ENCODE measurements at places on chromosomes 7 and 10.

GRCh38 chr7:99667179-99667578 lies 12.6 kb downstream of the CYP3A5 start:
- no peak for DNase-seq

DNA sequence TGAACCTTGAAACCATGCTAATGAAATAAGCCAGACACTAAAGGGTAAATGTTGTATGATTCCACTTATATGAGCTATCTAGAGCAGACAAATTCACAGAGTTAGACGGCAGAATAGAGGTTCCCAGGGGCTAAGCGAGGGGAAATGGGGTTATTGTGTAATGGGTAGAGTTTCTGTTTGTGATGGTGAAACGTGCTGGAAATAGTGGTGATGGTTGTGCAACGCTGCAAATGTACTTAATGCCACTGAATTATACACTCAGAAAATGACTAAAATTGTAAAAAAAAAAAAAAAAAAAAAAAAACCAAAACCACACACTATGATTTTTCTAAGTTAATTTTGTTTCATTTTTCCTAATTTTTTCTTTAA lies 30.0 kb downstream of the SFXN4 start:
- no peak for DNase-seq

- no peak for DNase-seq
These were observed 101.8 kb upstream of the STRIP2 start for GRCh38 chr7:129332254-129333035.

DNA sequence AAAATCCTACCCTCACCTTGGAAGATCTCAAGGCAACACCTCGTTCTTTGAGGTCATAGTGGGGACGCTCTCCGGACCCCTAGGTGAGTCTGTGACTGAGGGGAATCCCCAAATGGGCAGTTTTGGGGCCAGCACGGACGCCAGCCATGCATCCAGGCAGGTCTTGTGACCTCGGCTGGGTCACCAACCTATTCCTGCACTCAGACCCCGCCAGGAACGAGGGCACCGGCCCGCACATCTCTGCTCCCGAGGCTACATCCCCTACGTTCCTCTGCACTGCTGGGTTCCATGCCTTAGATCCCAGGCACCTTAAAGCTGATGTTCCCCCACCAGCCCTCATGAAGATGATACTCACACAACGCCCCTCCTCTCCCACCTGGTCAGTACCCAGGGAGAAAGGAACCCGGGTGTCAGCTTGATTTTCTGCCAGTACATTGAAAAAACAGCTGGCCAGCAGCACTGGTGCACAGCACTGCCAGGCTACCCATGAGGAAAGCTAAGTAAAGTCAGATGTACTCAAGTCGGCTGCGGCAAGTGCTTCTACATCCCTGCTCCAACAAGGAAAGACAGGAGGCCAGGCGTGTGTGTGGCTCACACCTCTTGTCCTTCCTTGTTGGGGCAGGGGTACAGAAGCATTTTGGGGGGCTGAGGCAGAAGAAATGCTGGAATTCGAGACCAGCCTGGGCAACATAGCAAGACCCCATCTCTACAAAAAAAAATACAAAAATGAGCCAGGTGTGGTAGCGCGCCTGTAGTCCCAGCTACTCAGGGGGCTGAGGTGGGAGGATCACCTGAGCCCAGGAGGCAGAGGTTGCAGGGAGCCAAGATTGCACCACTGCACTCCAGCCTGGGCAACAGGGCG lies 48.1 kb downstream of the DIP2C start:
- no peak for DNase-seq

- DNase-seq = no peak
These were observed 351.8 kb upstream of the ETV1 start for GRCh38 chr7:14341200-14341775.

DNA sequence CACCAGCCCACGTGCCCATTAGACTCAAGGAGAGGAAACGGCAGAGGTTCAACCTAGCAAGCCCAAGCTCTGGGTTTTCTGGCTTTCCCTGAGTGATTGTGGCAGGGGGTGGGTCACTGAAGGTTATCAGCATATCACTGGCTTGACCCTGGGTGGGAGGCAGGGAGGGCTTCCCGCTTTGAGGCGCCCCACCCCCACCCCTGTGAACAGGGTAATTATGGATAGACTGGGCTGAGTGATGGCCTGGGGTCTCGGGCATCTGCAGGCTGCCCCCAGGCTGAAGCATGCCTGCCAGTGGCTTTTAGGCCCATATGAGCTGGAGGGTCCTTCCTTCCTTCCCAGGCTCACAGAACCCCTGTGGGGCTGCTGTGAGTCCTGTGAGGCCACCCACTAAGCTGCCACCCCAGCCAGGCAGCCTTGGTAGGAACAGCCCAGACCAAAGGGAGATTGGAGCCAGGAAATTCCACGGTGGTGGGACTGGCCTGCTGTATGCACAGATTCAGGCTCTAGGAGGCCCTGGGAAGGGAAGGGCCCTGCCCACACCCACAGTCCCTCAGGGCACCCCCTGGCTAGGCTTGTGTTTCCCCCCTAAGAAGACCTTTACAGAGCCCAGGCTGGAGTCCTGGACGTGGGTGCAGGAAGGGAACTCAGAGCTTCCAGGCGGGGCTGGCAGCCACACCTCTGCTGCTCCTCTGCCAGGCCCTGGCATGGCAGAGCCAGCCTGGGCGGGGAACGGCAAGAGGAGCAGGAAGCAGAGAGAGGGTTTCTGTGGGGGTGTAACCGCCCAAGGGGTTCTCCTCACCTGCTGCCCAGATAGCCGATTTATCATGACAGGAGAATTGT lies 33.1 kb downstream of the GPRIN2 start:
- DNase-seq = no peak

DNA sequence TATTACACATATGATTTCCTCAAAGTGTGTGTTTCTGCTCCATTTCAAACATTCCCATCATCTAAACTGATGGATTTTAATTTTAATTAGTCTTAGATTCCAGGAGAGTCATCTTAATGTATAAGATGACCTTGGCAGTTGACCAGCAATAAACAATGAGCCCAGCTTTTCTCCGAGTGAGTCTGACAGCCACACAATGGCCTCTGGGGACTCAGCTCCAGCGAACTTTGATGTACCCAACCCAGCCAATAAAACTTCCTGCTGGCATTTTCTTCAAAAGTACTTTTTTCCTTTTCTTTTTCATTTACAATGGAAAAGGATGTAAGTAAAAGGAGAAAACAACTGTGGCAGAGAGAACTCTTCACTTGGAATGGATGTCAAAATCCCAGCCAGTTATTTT lies 139.1 kb upstream of the CTBP2 start:
- no peak for DNase-seq

- no peak for DNase-seq
These were observed 105.6 kb downstream of the MAPK8 start for GRCh38 chr10:48412081-48412480.

DNA sequence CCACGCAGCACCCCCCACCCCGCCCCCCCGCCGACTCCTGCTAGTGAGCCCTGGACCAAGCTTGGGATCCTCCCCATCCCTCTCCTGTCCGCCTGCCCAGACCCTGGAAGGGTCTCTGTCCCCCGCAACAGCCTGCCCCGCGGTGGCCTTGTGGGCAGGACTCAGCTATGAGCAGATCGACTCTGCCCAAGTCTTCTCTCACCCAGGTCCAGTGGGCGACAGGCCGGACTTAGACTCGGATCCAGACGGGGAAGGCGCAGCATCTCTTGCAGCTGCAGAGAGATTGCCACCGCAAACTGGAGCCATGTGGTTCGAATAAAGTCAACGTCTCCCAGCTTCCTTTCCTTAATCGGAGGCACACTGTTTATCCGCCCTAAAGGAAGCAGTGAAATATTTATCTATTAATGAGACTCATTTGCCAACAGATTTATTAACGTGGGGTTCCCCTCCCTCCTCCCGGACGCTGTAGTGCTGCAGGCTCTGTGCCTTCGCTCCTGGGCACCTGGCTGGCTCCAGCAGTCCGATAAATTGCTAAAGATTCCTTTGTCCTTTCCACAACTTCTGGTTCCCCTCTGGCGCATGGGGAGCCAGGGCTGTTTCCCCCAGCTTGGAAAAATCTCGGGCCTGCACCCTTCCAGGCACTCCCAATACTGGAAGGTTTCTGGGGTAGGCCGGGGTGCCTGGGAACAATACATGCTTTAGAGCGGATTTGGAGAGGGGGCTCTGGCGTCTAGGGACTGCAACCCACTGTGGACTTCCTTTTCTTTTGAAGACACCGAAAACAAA lies 634 bp upstream of the HOXA7 start:
- no peak for DNase-seq

GRCh38 chr10:10209167-10209566 lies 808.5 kb upstream of the CELF2 start:
- DNase-seq = no peak

GRCh38 chr10:11165591-11166543 lies 148.2 kb downstream of the CELF2 start:
- no peak for DNase-seq

DNA sequence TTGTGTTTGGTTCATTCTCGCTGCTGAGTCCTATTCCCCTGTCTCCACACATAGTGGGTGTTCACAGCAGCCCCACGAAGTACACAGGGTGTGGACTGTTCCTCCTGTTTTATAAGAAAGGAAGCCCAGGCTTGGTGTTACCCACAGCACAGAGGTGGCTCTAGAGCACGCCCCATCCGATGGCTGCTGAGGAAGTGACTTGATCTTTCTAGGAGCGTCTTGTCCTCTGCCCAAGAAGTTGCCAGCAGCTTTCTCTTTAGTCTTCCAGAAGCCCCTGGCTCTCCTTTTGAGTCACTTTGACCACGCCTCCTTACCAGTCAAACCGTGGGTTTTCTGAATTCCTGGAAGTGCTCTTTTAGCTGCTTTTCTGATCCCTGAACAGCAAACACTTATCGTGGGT lies 94.0 kb downstream of the GRK5 start:
- peak; percentile 35 for DNase-seq

GRCh38 chr7:144473908-144474307 lies 70.4 kb upstream of the NOBOX start:
- no peak for DNase-seq

DNA sequence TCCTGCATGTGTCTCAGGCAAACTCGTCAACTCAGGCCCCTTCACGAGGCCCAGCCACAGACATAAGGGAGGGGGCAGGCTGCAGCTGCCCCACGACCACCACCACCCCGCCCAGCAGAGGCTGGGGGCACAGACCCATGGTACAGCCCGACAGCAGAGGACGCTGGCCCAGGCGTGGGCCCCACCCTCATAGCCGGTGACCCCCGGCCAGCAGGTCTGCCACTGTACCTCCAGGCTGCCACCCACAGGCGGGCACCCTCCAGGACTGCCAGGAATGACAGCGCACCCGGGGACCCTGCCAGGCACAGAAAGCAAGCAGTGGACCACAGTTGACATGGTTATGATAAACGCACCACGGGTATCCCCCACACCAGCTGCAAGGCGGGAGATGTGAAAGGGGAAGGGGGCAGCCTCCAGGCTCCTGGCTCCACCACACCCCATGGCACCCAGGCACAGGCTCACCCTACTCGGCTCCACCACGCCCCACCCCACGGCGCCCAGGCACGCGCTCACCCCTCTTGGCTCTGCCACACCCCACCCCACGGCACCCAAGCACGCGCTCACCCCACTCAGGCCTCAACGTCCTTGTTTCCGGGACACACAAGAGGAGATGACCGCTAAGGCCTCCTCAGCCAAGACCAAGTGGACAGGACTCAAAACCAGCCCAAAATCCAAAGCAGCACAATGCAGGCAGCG lies 135.9 kb downstream of the MAD1L1 start:
- no peak for DNase-seq

- DNase-seq = no peak
These were observed 21.4 kb upstream of the TFEC start for GRCh38 chr7:116052006-116052405.

DNA sequence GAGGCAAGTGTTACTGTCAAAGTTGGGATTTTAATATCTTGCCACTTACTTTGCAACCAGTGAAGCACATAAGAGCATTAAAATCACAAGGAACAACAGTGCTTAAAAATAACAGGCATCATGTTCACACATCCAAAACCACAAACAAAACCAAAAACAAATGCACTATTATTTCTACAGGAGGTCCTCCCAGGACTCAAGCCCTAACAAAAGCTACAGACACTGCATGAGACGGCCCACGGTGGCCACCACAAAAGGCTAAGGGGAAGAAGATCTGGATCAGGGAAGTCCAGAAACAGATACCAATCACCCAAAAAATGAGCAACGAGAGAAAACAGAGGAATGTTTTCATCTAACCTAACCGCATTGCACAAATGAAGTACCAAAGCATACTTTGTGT lies 158.4 kb downstream of the ZMYND11 start:
- DNase-seq = no peak

GRCh38 chr10:112658900-112659638 lies 212.1 kb downstream of the VTI1A start:
- no peak for DNase-seq

- DNase-seq = no peak
These were observed at the start of gene ZNF467 for GRCh38 chr7:149773446-149774236. Gene ZNF467 (minus strand): TSS chr7:149773588. CDS start chr7:149771032, 2,556 bp downstream.

DNA sequence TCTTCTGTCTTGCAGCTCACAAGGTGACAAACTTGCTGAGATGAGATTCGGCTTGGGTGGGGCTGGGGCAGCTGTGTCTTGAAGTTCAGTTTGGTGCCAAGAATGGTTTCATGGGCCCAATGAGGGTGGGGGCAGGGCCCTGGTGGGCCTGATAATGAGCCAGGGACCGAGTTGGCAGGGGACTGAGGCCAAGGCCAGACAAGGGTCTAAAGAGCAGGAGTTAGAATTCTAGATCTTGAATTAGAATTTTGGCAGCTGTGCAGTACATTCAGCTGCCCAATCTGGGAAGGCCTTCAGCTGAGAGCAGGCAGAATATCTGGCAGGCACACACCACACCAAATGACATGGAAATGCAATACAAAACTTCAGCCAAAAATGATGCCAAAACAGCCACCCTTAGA lies 1.5 kb upstream of the JAZF1 start:
- DNase-seq = no peak

GRCh38 chr10:11687357-11687771 lies 54.8 kb upstream of the ECHDC3 start:
- no peak for DNase-seq

- DNase-seq = no peak
These were observed 725.2 kb upstream of the CELF2 start for GRCh38 chr10:10292501-10292900.

DNA sequence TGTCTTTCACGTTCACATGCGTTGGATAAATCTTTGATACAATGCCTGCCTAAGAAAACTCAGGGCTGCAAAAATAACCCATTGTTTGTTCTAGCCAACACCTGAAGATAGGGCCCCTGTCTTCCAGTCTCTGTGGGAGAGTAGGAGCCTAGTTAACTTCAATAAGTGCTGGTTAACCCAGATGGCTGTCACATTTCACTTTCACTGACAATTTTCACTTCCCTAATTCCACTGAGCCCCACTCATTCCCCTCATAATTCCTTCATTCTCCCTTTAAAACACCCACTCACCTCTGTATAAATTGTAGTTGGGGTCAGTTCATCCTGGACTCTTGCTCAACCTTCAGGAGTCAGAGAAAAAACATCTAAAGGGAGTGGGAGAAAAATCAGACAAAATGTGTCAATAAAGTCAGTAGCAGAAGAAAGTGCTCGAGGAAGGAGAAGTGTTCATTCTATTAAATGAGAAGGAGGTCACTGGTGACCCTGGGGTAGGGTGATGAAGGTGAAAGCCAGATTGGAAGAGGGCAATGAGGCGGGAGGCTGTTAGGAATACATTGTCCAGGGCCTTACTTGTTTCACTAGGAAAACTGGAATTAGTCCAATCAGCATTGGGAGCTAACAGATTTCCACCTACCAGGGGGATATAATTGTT lies 51.2 kb upstream of the ABI1 start:
- DNase-seq = no peak

- no peak for DNase-seq
These were observed 59.1 kb downstream of the CSTF2T start for GRCh38 chr10:51640120-51640819.

- no peak for DNase-seq
These were observed 2.4 kb upstream of the WDFY4 start for GRCh38 chr10:48682265-48682664.
